ENCODE measurements at places on chromosomes 5 and 9.

GRCh38 chr5:113081881-113082546 lies 105.4 kb downstream of the DCP2 start:
- no peak for DNase-seq

GRCh38 chr5:153256-153655 lies 38.0 kb upstream of the LRRC14B start:
- DNase-seq, result no peak

GRCh38 chr9:86318187-86318586 lies 35.8 kb upstream of the ISCA1 start:
- no peak for DNase-seq

- DNase-seq, result no peak
These were observed 88.3 kb upstream of the CCDC112 start for GRCh38 chr5:115384587-115385375.

GRCh38 chr5:33854733-33855151 lies 37.0 kb downstream of the ADAMTS12 start:
- no peak for DNase-seq

DNA sequence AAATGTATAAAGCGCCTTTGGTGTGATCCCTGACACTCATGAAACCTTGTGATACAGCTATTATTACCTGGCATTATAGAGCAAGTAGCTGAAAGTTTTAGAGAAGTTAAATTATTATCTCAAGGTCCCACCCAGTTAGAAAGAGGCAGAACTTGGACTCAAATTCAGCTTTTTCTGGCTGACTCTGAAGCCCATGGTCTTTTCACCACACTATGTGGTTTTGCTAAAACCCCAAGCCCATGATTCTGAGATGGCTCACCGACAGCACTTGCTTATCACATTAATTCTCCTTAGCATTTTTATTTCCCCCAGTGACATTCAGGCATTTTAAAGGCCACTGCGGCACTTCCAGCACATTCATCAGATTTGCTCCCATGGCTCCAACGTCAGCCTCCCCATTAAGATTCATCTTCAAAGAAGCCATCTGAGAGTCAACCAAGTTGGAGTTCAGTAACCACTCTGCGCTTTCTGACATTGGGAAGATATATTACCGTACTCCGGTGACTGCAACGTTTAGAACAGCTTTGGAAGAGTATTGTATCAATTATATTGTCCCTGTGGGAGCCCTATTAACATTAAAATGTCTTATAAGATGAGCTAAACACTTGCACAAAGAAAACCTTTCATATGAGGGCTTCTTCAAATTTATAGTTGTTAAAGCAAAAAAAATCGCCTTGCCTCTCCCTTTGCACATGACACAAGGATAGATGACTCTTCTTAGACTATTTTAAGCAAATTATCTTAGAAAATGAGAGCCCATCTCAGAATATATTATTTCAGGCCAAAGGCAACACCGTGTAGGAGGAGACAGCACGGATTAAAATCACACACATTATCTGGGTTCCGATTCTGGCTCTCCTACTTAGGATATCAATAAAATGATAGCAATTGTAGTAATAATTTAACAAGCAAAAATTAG lies 638.1 kb downstream of the ACTL7B start:
- DNase-seq, result no peak

DNA sequence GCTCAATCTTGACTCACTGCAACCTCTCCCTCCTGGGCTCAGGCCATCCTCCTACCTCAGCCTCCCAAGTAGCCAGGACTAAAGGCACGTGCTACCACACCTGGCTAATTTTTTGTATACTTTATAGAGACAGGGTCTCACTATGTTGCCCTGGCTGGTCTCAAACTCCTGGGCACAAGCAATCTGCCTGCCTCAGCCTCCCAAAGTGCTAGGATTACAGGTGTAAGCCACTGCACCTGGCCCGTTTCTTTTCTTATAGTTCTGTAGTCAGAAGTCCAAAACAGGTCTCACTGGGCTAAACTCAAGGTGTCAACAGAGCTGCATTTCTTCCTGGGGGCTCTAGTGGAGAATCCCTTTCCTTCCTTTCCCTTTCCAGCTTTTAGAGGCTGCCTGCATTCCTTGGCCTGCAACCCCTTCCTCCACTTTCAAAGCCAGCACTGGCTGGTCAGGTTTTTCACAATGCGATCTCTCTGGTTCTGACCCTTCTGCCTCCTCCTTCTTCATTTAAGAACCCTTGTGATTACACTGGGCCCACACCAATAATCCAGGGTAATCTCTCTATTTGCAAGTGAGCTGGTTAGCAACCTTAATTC lies 16.3 kb downstream of the IRF1 start:
- no peak for DNase-seq

DNA sequence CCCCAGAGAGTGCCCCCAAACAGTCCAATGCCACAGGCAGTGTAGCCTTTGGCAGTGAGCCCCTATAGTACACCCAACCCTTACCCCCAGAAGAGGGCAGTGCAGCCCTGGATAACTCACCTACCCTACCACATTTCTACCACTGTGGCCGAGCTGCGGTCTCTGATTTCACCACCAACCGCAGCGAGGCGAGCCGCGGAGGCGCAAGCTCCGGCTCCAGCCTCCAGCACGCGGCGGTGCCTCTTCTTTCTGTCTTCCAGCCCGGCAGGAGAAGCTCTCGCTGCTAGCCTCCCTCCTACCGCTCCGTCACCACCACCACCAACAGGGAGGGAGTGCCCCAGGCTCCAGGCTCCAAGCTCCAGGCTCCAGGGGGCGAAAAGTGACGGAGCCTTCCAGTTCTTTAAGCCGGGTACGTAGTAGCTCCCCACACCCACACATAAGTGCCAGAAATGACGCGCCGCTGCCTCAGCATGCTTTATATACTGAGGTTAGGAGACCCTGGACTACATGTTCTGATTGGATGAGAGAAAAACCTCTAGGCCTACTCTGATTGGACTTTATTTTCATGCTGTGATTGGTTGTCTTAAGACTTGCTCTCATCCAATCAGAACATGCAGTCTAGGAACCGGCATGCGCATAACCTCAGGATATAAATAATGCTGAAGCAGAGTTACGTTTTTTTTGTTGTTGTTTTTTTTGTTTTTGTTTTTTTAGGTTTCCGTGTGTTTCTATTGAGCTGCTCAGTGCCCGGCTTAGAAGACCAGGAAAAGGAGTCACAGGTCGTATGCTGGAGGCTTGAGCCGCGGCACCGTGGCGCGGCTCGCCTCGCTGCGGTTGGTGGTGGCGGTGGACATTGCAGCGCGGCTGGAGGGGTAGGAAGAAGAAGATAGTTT lies at the start of gene PCAT7:
TSS of gene PCAT7 (plus strand) at position 645 of the 893 bp plus-strand sequence.
- no peak for DNase-seq

GRCh38 chr5:67774267-67774552 lies 441.3 kb upstream of the PIK3R1 start:
- DNase-seq, result no peak

DNA sequence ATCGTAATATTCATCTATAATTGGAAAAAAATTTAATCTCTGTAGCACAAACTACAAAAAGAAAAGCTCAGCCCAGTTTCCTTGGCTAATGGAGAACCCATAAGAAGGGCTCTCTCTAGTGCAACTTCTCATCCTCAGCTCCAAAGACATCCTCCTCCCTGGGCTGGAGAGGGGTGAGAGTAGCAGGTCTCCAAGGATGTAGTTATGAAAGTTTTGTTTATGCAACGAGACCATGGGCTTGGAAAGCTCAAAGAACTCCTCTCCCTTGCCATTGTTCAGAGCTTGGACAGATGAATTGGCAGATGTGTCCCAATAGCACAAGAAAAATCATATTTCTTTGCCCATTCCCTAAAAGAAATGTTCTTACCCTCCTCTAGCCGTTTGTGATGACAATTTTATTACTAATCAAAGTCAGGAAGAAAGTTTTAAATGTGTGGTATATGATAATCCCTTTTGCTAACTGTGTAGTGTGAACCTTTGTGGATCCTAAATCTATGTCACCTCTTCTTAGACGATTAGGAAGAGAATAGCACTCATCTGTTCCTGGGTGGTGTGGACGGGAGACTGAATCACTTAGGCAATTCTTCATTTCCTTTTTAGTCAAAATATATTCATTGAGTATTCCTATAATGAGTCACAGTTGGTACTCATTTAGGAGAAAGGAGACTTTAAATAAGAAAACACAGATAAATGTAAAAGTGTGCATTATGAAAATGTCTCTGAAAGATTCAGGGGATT lies 52.2 kb downstream of the GARNL3 start:
- no peak for DNase-seq

GRCh38 chr9:34409154-34409553 lies 32.5 kb upstream of the MYORG start:
- DNase-seq, result no peak

GRCh38 chr5:38831909-38832308 lies 13.9 kb upstream of the OSMR start:
- no peak for DNase-seq

DNA sequence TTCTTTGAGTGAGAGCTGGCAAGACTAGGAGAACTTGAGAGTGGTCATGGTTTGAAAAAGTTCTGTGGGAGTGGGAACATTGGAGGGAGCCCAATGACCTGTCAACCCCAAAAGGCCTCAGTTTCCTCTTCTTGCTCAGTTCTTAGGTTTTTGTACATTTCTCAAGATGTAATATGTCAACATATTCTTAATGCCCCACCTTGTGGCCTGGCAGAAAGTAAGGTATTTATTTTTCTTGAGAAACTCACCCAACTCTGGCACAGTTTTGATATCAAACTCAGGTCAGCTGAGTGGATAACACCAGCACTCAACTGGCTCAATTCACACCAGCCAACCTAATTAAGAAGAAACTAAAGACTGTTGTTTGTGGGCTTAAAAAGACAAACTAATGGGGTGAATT lies 123.0 kb upstream of the SLC27A6 start:
- no peak for DNase-seq

GRCh38 chr5:82905986-82906385 lies 171.2 kb downstream of the TMEM167A start:
- DNase-seq, result no peak

DNA sequence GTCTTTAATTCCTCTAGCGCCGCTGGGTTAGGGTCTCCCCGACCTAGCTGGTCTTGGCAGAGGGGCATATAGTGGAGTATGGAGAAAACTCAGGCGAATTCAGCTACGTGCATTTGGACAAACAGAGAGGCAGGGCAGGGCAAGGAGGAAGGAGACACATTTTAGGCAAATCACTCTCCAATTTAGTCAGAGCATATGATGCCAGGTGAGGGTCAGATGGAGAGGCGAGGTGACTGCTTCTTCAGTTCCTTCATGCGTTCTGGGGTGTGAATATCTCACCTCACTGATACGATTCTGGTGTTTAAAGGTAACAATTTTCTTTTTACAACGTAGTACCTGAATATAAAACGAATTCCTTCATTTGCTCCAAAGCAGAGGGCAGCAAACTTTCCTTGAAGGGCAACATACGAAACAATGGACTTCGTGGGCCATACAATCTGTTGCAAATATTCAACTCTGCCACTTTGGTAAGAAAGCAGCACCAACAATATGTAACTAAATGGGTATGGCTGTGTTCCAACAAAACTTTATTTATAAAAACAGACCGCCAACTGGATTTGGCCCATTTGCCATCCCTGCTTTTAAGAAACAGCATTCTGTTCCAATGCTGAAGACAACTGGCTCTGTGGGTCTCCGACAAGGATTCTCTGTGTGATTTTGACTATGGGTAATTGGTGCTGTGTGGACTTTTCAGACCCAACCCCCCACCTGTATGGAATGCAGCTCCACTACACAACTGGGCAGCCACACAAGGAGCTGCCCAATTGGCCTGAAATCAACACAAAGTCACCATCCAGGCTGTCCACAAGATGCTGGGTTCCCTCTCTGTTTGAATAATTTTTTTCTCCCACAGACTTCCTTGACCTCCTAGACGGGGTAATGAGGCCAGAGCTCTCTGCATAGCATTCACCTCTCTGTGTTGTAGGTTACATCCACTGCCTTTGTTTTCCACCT lies 53.8 kb downstream of the RAPGEF1 start:
- no peak for DNase-seq
